ENCODE measurements at places on chromosomes 16 and 17.
A peak's percentile ranks its signal among the peaks of the same experiment; 100 is the strongest.

GRCh38 chr17:80758481-80759376 is 214.1 kb downstream of the RPTOR start:
- no peak for DNase-seq

DNA sequence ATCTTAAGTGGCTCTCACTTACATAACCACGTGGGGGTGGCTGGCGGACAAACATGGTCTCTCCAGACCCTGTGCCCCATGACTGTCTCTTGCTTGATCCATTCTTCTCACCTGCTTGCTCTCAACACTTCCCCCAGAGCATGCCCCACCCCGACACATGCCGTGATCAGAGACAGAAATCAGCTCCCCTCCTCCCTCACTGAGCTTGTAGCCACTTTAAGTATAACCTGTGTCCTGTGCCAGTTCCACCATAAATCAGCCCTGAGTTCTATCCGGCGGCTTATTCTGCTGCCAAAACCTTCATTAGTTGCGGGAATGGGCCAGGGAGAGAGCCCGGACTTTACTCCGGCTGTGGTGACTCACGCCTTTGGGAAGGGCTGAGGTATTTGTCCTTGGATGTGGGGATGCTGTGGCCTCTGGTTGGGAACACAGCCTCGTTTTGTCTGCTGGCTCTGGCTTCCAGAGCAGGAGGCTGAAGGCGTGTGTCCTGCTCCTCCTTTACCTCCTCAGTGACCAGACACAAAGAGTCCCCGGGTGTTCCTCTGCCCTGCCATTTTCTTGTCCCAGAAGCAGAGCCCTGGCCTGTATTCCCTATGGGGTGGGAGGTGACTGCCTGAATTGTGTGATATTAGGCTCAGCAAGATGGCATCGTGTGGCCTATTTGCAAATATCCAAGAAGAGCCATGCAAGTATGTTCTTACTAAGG is 21.1 kb downstream of the ANKRD40 start:
- no peak for DNase-seq

- no peak for DNase-seq
Observed at GRCh38 chr17:69539781-69540319, 125.4 kb downstream of the MAP2K6 start.

- no peak for DNase-seq
Observed at GRCh38 chr16:84058211-84058610, 15.6 kb upstream of the SLC38A8 start.

- DNase-seq: no peak
Observed at GRCh38 chr17:444879-445454, 92.4 kb upstream of the RPH3AL start.

GRCh38 chr16:55209626-55210025 is 114.4 kb upstream of the IRX6 start:
- DNase-seq: no peak

DNA sequence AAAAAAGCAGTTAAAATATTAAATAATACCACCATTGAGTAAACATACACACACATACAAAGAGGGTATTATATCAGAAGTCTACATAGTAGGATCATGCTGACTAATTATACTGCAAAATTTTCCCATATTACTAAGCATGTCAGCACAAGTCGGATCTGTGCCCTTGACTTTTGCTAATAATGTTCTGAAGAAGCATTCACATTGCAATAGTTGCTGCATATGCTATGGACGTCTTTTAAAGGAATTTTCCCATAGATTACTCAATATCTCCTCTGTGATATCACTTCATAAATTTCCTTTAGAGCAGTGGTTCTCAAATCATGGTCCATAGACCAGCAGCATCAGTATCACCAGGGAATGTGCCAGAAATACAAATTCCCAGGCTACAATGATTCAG is 110.9 kb upstream of the NUDT7 start:
- no peak for DNase-seq

- DNase-seq: no peak
Observed at GRCh38 chr16:1723450-1724147, 17.6 kb downstream of the MAPK8IP3 start.

- no peak for DNase-seq
Observed at GRCh38 chr16:74320707-74321106, 24.1 kb downstream of the PSMD7 start.

- DNase-seq: no peak
Observed at GRCh38 chr17:9150446-9151090, 129.3 kb downstream of the NTN1 start.

DNA sequence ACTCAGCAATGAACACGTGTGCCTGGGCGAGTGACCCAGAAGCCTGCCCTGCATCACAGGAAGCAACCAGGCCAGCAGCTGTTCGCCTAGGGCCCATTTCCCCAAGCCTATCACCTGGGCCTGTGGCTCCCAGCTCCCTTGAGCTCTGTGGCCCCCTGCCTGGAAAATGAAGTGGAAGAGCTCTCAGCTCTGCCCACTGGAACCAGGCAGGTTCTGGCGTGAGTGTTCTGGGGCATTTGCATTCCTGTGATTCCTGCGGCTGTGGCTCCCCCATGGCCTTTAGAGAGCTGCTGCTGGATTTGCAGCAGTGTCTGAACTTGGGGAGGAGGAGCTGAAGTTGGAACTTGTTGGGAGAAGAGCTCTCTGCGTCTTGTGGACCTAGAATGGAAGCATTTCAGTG is 22.8 kb downstream of the PGS1 start:
- DNase-seq: no peak

- DNase-seq: no peak
Observed at GRCh38 chr16:629833-630248, 944 bp upstream of the WFIKKN1 start.

DNA sequence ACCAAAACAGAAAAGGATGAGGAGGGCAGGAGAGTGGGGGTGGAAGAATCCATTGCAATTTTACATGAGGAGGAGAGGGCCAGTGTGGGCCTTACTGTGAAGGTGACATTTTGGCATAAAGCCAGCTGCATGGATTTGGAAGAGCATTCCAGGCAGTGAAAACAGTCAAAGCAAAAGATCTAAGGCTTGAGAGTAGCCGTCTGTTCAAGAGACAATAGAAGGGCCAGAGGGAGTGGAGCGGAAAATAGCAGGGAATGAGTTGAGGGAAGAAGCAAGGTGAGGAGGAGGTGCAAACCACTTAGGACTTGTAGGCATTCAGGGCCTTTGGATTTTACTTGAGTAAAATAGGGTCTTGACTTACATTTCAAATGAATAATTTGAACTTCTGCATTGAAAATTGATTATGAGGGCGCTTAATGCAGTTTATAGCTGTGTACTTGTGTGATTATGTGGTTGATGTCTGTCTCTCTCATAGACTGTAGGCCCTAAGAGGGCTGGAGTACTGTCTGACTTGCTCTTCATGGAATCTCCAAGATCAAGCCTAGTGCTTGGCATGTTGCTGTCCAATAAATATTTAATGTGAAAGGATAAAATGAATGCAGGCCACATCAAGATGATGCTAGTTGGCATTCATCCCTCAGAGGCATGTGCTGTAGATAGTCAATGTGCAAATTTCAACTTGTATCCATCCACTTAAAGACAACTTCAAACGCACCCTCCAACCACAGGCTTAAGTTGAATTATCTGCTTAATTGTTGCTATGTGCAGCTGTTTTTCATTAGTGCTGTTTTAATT is 772.1 kb upstream of the RBFOX1 start:
- no peak for DNase-seq

- no peak for DNase-seq
Observed at GRCh38 chr16:84717484-84717883, 17.7 kb downstream of the USP10 start.

GRCh38 chr16:30348929-30349328 is 6.2 kb downstream of the CD2BP2 start:
- no peak for DNase-seq

- no peak for DNase-seq
Observed at GRCh38 chr17:82807101-82807500, 32.7 kb downstream of the ZNF750 start.

- DNase-seq: no peak
Observed at GRCh38 chr17:82912484-82913089, 72.8 kb upstream of the ZNF750 start.

DNA sequence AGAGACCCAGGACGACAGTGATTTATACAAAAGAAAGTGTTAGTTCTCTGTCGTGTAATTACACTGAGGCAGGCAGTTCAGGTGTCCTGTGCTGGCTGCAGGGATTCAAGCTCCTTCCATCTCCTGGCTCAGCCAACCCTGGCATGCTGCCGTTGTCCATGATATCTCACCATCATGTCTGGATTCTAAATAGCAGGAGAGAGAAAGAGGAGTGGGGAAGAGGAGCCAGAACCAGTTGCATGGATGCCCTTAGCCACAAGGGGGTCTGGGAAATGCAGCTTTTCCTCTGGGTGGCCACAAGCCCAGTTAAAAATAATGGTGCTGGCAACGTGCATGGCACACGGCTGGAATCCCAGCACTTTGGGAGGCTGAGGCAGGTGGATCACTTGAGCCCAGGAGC is 9.7 kb downstream of the C16orf54 start:
- no peak for DNase-seq

GRCh38 chr17:48933035-48933434 is 11.6 kb downstream of the SNF8 start:
- DNase-seq: no peak

DNA sequence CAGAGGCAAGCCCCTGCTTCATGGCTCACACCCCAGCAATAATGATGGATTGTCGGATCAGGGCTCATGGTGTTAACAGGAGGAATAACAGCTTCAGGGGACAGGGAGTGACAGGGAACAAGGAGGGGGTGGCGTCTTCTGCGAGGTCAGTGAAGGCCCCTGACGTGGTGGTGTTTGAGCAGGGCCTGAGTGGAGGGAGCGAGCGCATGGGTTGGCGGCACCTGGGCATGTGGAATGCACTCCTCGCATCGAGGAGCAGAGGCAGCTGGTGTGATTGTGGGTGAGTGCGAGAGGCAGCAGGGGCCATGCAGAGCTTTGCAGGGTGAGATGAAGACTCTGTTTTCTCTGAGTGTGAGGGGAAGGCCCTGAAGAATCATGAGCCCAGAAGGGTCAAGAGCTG is 33.3 kb downstream of the CLUAP1 start:
- no peak for DNase-seq

DNA sequence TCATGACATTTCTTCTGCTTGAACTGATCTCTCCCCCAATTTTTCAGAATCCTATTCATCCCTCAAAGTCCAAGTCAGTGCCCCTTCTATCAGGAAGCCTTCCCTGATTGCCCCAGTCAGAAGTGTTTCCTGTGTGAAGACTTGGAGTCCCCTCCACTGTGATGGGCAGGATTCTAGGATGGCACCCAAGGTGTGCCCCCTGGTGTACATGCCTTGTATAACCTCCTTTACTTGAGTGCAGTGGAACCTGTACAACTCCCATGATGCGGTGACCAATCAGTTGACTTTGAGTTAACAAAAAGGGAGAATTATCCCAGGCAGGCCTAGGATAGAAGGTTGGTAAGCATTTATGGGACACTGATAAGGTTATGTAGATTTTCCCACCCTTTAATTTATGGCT is 23.4 kb downstream of the MYH13 start:
- DNase-seq: no peak

- no peak for DNase-seq
Observed at GRCh38 chr17:27530764-27531391, 74.6 kb downstream of the KSR1 start.

- DNase-seq: no peak
Observed at GRCh38 chr17:55664287-55664686, 58.4 kb downstream of the TMEM100 start.

DNA sequence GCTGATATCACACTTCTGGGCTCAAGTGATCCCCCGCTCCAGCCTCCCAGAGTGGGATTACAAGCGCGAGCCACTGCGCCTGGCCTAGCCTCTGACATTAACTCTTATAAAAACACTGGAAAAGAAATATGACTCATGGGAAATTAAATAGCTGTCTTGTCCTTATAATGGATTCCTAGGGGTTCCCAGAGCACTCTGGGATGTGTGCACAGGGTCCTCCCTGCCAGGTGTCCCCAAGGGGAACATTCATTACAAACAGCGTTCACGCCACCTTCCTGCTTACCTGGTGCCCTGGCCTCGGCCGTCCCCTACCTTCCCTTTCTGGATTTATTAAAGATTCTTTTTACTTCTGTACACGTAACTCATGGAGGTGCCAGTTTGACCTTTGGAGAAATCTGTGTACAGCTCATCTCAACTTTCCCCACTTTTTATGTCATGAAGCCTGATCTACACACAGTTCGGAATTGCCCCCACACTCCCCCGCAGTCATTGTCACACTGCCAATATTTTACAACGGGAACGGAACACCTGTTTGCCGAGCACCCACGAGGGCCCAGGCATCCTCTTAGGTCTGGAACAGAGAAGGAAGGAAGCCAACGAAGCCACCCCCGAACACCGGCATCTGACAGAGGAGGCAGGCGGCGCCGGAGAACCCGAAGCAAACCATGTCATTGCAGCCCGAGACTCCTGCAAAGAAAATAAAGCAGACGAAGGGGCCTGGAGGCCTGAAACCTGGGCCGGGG is 39.7 kb upstream of the MEAK7 start:
- peak; percentile 15 for DNase-seq

DNA sequence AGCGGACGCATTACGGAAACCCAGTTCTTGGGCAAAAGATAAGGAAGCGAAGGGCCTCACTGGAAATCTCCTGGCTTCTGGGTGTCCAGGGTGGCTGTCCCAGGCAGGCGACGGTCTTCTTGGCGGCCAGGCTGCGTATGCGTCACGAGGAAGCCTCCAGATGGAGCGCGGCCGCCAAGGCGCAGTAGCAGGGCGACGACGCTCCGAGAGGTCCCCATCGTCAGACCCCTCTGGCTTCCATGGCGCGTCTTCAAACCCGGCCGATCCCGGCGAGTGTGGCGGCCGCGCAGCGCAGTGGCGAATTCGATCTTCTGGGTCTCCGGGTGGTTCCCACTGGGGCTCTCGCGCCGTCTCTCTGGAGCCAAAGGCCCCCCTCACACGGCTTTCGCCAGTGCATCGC is 13.8 kb upstream of the ANKRD40CL start:
- no peak for DNase-seq

DNA sequence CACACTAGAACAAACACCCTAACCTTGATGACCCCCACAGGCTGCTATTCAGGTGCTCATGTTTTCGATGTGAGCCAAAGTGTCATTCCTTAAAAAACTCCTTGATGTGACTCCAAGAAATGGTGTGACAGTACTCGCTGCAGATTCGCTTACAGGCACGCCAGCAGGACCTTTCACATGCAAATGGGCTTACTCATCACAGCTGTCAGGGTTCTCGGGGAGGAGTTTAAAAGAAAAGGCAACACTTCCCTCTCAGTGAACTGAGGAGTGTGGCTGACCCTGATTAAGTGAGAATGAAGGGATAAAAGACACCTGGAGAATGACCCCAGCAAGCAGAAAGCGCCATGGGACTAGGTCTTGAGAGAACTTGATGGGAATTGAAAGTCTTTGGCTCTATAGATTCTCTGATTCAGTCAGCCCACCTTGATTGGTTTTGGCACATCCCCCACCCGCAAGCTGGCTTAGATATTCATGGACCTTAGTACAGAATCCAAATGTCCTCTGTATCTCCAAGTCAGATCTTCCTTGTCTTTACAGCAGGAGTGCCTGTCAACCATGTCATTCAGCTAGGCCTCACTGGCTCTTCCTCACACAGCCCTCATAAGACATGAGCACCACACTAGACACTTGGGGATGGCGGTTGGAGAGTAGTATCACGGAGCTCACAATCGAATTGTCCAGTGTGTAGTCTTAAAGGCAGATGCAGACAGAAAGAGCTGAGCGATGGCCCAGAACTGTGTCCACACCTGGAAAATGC is 82.6 kb downstream of the HIC1 start:
- no peak for DNase-seq

- no peak for DNase-seq
Observed at GRCh38 chr17:30421592-30421991, 42.9 kb downstream of the CPD start.
